Astrocyte of the cerebellum (primary cell): ENCODE measurements at places on chromosomes 3 and 15.

- no peak for DNase-seq
Measured at GRCh38 chr15:27422997-27423396, 452.0 kb downstream of the GABRG3 start.

DNA sequence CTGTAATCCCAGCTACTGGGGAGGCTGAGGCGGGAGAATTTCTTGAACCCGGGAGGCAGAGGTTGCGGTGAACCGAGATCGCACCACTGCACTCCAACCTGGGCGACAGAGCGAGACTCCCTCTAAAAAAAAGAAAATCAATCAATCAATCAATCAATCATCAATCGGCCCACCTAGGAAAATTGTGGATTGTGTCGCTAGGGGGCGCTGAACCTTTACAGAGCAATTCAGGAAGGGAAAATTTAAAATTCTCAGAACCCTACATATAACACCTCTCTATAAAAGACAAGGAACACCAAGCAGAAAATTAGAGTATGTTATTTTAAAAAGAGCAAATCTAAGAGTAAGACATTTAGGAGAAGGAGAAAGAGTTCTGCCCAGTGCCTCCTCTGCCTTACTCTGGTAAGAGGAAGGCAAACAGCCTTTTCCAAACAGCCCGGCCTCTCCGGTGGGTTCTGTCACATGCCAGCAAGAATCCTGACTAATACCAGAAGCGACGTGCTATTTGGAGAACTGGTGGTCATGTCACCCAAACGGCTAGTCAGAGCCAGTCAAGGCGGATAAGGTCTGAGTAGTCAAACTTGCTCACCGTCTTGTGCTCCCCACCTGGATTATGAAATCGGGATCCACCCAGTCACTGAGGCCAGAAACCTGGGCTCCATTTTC lies 22.3 kb upstream of the SMCO1 start:
- no peak for DNase-seq

DNA sequence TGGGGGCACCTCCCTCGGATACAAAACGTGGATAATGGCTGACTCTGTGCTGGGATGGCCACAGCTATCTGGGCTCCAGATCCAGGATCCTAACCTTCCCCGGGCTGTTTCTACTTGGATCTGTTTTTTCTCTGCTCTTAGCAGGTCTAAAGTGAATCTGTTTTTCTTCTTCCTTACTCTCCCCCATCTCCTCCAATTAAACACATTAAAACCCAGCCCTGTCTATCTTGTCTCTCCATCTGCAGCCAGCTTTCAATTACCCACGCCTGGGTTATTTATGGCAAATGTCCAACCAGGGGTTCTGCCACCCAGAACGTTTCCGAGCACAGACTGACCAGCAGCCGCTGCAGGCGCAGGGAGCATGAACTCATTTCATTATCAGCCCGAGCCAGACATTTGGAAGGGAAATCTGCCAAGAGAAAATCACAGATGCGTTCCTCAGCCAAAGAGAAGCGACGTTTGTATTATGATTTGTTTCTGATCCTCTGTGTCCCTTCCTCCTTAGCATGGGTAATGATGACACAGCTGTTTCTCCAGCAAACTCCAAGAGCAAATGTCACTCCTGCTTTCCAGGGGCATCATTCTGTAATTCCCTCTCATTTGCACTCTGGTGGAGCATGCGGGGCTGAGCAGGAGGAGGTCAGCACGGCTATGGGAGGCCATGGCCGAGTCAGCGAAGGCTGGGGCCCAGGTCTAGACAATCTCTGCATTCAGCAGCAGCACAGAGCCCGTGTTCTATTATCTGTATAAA lies 42.0 kb downstream of the UMPS start:
- no peak for DNase-seq

DNA sequence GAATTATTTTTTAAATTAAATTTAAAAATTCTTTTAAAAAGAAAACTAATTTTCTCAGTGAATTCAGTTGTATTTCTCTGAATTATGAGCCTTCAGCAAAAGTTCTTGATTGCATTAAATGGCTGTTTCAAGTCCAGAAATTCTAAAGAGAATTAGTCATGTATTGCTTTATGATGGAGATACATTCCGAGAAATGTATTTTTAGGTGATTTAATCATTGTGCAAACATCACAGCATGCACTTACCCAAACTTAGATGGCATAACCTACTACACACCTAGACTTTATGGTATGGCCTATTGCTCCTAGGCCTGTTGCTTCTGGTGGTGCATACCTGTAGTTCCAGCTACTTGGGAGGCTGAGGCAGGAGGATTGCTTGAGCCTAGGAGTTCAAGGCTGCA lies 44.3 kb upstream of the GCNT3 start:
- no peak for DNase-seq

DNA sequence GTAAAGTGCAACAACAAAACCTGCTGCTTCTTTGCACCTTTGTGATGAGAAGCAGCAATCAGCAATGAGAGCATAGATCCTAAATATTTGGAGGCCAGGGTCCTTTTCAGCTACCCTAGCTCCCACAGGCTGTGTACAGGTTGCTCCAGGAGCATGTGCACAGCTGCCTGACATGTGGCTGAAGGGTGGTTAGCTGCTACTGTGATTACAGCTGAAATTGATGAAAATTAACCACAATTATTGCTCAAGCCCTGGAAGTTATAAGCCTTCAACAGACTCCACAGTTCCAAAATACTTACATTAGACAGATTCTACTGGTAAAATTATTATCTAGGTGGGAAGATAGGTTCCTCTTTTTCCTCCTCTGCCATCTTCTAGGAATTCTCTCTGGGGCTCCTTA lies 28.5 kb downstream of the COMMD2 start:
- DNase-seq = no peak

DNA sequence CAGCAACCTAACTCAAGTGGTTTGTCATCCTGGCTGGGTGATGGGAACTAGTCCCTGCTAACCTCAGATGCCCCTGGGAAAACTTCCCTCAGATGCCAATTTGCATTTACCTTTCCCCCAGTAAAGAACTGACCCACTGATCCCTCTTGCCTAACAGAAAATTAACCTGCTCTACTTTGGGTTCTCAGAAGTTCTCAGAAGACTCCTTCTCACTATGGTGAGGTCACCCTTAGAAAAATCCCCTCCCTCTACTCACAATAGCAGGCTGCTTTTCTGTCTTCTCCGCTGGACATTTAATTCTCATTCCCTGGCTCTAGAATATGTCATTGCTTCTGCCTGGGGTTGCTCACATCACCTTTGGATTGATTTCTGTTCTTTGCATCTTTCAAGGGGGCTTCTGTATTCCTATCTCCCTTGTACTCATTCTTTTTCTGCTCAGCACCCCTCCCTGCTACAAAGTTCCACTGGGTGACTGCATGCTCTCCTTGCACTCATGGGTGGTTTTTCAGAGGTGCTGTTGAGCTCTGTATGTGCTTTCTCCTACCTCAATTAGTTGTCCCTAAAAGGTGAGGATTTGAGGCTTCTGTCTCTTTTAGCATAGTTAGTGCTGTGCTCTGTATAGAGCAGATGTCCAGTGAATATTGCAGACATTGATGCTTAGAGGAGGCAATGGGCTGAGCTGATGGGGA lies 869 bp downstream of the PLA1A start:
- no peak for DNase-seq
